HFF-Myc (cell line): ENCODE measurements at places on chromosomes 11 and 22.

DNA sequence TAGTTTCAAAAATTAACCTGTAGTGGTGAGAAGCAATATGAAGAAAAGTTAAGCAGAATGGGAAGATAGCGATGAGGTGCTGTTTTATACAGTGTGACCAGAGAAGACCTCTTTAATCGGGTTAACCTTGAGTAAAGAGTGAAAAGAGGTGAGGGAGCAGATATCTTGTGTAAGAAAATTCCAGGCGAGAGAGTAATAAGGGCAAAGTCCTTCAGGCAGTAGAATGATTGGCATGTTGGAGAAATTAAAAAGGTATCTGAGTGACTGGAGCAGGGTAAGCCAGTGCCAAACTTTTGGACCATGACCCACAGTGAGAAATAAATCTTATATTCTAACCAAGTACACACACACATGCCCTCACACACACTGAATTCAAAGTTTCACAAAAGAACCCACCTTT is 374.7 kb upstream of the LARGE1 start:
- no peak for DNase-seq

- no peak for DNase-seq
Measured at GRCh38 chr11:123531325-123531724, 101.3 kb downstream of the GRAMD1B start.

DNA sequence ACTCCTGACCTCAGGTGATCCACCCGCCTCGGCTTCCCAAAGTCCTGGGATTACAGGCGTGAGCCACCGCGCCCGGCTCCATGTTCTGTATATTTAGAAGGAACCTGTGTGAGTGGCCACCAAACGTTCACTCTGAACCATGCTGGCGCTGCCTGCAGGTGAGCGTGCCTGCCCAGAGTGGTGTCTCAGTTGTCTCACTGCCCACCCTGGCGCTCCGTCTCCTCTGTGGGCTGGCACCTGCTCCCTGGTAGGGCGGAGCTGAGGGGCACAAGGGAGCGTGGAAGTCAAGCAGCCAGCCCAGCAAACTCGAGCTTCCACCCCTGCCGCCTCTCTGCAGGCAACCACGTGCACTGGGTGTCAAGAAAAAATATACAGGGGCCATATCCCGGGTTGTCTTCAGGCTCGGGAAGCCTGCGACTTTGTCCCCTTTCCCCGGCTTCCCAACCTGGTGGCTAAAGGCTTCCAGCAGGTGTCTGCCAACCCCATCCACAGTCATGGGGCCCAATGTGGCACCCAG is 16.7 kb downstream of the TXN2 start:
- DNase-seq: no peak

DNA sequence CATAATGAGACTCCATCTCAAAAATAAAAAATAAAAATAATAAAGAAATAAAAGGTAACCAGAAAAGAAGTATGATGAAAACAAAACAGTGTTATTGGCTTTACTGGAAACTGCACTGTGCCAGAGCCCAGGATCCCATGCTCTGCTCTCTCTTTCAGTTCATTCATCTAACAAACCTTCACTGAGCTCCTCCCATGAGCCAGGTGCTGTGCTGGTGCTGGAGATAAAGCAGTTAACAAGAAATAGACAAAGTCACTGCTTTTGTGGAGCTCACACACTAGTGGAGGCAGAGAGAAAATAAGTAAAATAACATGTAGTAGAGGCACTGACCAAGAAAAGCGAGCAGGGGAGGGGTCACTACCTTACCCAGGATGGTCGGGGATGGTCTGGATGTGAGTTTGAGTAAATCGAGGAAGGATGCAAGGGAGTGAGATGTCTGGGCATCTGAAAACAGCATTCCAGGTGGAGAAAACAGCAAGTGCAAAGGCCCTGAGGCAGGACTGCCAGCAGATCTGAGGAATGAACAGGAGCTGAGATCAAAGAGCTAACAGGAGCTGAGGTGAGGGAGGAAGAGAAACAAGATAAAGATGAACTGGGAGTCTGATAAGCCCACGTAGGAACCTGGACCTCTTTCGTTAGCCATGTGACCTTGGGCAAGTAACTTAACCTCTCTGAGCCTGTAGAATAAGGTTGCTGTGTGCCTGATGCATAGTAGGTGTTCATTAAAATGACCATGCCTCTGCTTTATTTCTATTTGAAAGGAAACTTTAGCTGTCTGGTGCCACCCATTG is 31.3 kb upstream of the CD82 start:
- DNase-seq: no peak

GRCh38 chr11:15775015-15775541 is 581.3 kb downstream of the SOX6 start:
- no peak for DNase-seq

GRCh38 chr11:72574548-72575460 is 99.4 kb downstream of the PDE2A start:
- DNase-seq: no peak

GRCh38 chr11:108933630-108934029 is 268.8 kb downstream of the DDX10 start:
- no peak for DNase-seq
